NCI-H1105 (cell line): ENCODE measurements at places on chromosomes 4 and X.

- no peak for DNase-seq
These were observed 533.2 kb upstream of the FAT1 start for GRCh38 chr4:187256897-187257296.

GRCh38 chr4:53194727-53195126 lies 171.1 kb downstream of the SCFD2 start:
- DNase-seq: no peak

DNA sequence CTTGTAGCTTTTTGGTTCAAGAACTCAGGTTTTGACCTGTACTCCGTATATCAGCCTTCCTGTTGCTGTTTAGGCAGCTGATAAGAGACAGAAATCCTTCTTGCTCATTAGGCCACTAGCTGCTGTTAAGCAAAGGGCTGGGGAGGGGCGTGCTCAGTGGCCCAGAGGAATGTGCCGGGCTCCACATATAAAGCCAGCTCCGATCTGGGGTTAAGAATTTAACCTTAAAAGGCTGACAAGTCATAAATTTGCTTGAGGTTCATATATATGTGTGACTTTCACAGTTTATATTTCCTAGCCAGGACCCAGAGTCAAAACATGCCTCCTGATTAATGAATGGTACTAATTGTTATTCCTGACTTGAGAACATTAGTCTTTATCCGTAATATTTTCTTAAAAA lies 15.3 kb downstream of the GPC3 start:
- DNase-seq: no peak

DNA sequence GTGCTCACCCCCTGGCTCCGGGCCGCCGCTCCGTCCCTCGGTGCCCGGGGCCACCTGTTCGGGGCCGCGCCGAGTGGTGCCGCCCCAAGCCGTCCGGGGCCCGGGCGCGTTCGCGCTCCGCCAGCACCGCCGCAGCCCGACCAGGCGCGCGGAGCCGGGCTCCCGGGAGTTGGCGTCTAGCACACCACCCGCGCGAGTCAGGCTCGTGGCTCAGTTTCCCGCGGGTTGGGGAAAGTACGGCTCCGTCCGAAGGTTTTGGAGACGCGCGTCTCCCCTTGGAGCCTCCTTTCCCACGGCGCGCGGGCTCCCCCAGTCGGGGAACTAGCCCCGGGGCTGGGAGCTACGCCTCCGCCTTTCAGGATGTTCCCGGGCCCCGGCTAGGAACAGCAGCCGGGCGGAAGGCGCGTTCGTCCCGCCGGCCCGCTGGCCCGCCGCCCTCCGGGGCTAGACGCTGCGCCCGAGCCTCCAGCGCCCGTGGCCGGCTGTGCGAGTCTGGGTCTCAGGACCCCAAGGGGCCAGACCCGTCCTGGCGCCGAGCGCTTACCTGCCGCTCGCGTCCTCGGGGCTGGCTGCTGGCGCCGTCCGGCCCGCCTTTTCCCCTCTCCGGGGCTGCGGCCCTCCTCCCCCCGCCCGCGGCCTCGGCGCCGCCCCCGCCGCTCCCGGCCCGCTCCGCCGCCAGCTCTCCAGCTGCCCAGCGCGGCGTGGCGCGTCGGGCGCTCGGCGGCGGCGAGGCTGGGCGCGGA lies at the start of gene ADGRG2:
Gene ADGRG2, minus strand, starts transcription at position 571 of the 743 bp plus-strand sequence. CDS start 53,634 bp downstream, outside the sequence.
- DNase-seq: peak; percentile 25

- no peak for DNase-seq
These were observed 269.3 kb downstream of the DHX15 start for GRCh38 chr4:24315056-24315455.

GRCh38 chr4:76363556-76364290 lies 57.2 kb downstream of the STBD1 start:
- no peak for DNase-seq

GRCh38 chr4:169659716-169660670 lies 39.6 kb downstream of the CLCN3 start:
- DNase-seq: peak; percentile 76

DNA sequence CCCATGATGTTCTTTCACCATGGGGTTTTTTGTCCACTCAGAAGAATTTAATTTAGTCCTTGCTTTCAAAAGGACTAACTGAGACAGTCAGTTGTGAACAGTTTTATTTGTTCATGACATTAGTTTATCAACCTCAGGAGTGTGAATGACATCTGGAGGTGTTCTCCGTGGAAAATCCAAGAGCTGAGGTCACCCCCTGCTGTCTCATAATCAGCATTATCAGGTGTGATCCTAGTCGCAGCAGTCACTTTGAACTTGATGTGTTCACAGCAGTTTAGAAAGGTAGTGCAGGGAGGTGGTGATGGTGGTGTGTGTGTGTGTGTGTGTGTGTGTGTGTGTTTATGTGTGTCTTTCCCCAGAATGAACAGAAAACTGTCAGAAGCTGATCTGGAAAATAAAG lies 1760.8 kb upstream of the PCDH10 start:
- DNase-seq: no peak

- no peak for DNase-seq
These were observed 36.0 kb downstream of the DLG3 start for GRCh38 chrX:70480660-70481018.

DNA sequence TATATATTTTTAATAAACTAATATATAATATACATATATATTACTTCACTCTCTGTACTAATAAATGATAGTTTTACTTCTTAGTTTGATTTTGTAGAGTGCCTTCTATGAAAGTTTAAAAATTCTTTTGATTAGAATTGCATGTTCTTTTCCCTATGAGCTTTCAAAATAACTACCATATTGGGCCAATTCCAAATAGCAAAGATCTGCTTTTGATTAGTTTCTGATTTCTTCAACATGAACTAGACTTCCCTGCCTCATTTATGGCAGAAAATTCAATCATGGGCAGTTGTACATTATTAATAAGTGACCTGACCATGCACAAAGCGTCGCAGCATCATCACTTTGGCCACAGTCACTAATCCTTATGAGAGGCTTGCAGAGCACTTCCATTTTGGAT lies 48.9 kb upstream of the TEX13A start:
- no peak for DNase-seq

DNA sequence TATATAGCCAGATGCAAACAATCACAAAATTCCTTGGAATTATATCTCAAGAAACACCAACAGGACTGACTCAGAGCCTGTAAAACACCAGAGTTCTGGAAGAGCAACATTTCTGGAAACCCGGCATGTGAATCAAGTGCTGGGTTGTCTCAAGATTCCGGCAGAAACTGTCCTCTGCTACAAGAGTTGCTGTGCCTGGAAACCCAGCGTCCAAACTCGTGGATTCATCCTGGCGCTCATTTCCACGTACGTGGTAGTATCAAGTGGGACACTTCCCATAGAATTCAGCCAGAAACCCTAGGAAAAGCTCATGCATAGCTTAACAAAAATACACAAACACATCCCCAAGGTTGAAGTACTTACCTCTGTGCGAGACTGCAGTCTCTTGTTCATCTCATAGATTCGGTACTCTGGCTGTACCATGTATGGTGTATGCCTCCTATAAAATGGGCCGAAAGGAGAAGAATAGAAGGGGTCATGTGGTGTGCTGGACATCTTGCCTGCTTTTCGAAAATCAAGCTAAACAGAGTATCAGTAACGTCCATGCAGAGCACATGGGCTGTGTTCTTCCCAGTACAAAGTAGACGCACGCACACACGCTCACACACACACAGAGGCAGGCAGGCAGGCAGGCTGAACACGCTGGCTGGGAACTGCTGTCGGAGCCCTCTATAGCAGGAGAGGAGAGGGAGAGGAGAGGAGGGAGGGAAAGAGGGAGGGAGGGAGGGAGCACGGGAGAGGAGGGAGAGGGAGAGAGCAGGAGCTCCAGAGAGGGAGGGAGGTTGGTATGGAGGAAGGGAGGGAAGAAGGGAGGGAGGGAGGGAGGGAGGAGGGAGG lies at the start of gene LDB2:
Gene LDB2, minus strand, starts transcription at position 655 of the 837 bp plus-strand sequence.
- no peak for DNase-seq

GRCh38 chrX:136468391-136469103 lies 19.2 kb upstream of the BRS3 start:
- peak; percentile 45 for DNase-seq

GRCh38 chrX:54423161-54423888 lies 16.9 kb upstream of the TSR2 start:
- no peak for DNase-seq

GRCh38 chr4:163693211-163693610 lies 198.7 kb downstream of the TMA16 start:
- no peak for DNase-seq

DNA sequence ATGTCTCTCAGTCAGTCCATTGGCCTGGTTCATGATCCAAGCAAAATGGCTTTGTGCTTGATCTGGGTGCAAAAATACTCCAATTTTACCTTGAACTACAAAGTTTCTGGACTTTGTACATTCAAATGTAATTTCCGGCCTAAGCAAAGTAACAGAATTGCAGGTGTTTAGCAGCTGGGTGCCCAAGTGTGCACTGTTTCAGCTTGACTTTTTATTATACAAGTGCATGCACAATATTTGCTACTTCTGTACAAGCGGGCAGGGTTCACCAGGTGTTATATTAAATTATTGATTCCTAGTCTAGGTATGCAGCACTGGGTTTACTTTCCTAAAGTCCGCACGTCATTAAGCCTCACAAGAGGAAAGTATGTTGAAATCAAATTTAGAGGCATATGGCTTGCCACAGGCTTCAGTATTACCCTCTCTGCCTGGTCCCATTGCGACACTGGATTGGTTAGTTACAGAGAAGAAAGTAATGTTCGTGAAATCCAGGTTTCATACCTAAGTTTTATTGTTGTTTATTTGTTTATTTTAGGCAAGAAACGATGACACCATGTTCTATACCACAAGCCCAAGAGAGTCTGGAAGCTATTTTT lies 376.9 kb upstream of the CTSO start:
- DNase-seq: no peak

GRCh38 chr4:64520421-64520820 lies 111.2 kb upstream of the TECRL start:
- no peak for DNase-seq

GRCh38 chr4:98664959-98665358 lies 6.5 kb upstream of the TSPAN5 start:
- no peak for DNase-seq

DNA sequence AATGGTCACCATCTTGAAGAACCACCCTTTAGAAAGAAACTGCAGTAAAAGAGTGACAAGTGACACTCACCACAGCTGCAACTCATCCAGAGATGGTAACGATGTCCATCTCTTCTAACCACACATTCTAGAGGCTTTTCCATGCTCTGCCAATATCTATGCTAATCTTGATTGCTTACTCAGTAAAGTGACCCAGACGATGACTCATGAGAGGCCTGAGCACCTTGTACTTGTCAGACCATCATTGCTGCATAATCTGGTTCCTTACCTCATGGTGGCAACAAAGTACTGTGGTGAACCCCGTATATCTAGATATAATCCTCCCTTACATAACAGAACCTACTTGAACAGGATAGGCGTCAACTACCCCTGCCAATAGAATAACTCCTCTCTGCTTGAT lies 75.6 kb downstream of the CCNG2 start:
- DNase-seq: no peak

DNA sequence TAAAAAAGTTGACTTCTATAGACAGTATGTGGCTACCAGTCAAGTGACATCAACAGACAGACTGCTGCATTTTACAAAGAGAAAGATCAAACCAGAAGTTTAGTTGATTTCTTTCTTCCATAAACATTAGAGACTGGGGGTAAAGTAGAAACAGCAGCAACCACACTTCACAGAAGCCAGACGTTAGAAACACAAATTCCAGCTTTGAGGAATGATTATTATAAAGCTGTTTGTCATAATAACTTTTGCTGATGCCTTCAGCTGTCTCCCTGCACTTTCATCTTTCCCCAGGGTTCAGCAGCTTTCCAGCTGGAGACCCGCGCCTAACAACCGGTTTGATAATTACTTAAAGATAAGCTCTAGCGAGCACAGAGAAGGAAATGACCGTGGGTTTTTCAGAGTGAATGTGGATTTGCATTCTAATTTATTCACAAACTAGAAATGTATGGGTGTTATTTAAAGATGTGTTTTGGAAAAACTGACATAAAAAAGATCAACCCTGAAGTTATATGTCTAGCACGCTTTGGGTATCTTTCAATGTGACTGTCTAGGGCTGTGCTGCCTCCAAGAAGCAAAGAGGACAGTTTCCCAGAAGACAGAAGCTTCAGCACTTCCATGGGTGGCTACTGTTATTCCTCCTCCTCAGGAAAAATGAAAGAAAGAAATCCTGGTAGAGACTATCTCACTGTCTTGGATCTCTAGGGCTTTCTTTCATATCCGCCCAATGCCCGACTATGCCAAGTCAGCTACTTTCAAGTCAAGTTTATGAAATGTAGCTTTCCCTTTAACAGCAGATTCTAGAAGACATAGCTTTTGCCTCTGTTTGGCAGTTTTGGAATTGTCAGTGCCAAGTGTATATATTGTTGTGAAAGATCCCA lies 15.0 kb upstream of the ENAM start:
- DNase-seq: no peak

DNA sequence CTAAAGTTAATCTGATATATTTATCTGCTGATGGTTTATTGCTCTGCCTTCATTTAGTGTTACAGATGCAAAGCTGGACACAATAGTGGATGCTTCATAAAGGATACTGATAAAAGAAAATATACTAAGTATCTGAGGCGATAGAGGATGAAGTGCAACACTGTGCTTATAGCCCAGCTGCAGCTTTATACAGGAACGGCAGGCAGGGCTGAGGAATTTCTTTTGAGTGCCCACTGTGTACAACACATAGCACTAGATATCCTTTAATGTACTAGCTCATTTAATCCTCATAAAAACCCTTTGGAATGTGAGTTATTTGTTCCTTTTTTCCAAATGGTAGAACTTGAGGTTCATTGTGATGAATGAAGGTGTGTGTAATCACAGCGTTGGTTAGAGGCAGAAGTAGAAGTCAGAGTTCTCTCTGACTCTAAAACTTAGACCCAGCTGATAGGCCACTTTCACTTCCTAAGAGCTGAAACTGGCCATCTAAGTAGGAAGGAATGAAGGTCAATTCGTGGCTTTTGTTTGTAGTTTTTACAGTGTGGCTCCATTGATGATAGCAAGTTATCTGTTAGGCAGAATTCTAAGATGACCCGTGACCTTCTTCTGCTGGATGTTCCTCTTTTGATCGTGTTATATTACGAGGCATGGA lies 138.0 kb downstream of the VEGFC start:
- no peak for DNase-seq

DNA sequence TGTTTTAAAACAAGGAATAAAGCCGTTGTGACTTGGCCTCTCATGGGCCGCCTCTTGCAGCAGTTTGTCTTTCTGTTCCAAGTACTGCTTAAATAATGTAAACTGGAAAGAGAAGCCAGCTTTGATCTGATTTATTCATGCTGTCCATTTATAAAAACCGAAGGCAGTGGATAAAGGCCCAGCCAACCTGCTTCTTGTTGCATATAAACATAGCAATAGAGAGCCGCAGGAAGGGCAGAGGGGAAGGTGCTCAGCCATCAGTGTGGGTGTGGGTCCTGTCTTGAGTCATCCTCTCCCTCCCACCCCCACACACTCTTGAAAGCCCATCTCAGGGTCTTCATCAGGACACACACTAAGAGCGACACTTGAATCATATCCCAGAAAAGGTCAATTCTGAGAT lies 187.9 kb upstream of the FAM9B start:
- DNase-seq: no peak
